ENCODE measurements at places on chromosomes 2 and 18. TPM values are rescaled to one million over a fixed set of nuclear protein-coding genes. Genes with fewer than 3 reads are reported as not detected.

DNA sequence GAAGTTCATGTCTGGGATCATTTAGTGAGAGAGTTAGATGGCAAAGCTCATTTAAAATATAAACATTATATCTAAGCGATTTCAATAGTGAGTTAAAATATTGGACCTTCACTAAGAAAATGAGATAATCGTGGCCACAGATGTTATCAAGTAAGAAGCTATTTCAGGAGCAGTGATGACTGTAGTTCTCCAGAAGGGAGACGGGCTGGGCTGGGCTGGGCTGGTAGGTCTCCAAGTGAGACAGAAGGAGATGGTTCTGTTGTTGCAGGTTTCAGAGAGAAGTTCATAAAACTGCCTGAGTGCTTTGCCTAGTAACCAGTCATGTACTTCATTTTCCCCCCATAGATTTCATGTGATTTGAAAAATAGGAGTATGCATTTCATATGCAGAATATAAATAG is 130.1 kb upstream of the DAPL1 start:
- DNase-seq, result no peak
- no peaks in the 10 kb centered on the region for H3K27me3 ChIP-seq
- H3K4me1 ChIP-seq, result no peaks in the 10 kb centered on the region

GRCh38 chr2:24832521-24832920 is 39.3 kb downstream of the CENPO start:
- no peaks in the 10 kb centered on the region for H3K27me3 ChIP-seq
- no peaks in the 10 kb centered on the region for H3K4me1 ChIP-seq
- DNase-seq, result no peak

GRCh38 chr2:13481201-13481600 is 764.5 kb downstream of the TRIB2 start:
- no peaks in the 10 kb centered on the region for H3K36me3 ChIP-seq
- no peaks in the 10 kb centered on the region for H3K27me3 ChIP-seq
- H3K4me1 ChIP-seq, result no peaks in the 10 kb centered on the region
- no peak for DNase-seq
- no peak overlapping the region for H3K4me3 ChIP-seq

DNA sequence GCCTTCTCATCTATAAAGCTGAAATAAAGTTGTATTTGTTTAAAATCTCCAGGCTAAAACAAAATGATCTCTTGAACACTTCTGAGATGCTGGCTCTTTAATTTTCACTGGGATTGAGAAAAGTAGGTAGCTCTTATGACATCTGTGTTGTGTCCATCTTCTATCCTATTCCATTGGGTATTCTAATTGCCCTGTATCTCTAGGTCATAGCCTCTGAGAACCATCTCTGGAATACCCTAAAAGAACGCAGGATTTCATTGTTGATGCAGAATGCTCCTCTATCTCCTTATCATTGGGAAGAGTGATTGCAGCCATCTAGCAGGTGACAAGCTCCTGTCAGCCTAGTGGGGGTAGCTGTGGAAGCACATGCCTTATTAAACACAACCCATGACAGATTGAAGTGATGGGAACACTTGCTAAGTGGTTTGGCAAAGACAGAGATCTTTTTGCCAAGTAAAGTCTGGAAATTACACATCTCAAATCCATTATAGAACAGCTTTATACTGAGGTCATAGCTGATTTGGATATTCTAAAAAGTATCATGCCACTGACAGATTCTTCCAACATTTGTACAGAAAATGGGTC is 178.2 kb downstream of the TDRD15 start:
- no peaks in the 10 kb centered on the region for H3K4me1 ChIP-seq
- H3K27me3 ChIP-seq, result no peaks in the 10 kb centered on the region
- no peak overlapping the region for H3K4me3 ChIP-seq
- no peaks in the 10 kb centered on the region for H3K36me3 ChIP-seq
- DNase-seq, result no peak
- H3K27ac ChIP-seq, result no peak overlapping the region

GRCh38 chr2:100247256-100248043 is 74.9 kb downstream of the LONRF2 start:
- peak; percentile 96 for DNase-seq
- peak overlapping the region; percentile 78 for H3K27ac ChIP-seq
- peak overlapping the region; percentile 25 for H3K4me3 ChIP-seq
- H3K36me3 ChIP-seq, result no peaks in the 10 kb centered on the region
- peaks cover 91% of the 10 kb centered on the region for H3K4me1 ChIP-seq

GRCh38 chr18:11500153-11501122 is 109.0 kb upstream of the SLC35G4 start:
- H3K27ac ChIP-seq, result no peak overlapping the region
- H3K36me3 ChIP-seq, result no peaks in the 10 kb centered on the region
- no peak overlapping the region for H3K4me3 ChIP-seq
- no peaks in the 10 kb centered on the region for H3K4me1 ChIP-seq
- H3K27me3 ChIP-seq, result no peaks in the 10 kb centered on the region

The CMPK2 gene
- 2.8 TPM for polyA plus RNA-seq
